ENCODE measurements at places on chromosomes 7 and 10.

DNA sequence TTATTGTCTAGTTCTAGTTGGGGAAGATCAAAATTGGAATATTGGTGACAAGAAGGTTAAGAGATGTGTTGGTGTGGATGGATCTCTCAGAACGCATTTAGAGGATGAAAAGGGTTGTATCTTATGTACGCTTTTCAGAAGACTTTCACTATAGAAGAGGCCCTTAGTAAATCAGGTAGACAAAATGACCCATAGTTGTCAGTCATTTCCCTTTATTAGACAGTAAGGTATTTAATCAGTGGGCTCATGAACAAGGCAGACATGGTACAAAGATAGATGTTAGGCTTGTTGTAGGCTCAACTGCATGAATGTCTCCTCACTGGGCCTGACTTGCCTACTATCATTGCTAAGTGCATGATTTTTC, 359.2 kb downstream of the PHF14 start:
- no peak for DNase-seq

- DNase-seq = no peak
These were observed at the start of gene CAV1 for GRCh38 chr7:116524609-116525297. CAV1 (plus strand) TSS chr7:116525036; CDS start chr7:116525063, 27 bp downstream.

- DNase-seq = no peak
These were observed 834 bp downstream of the TAC1 start for GRCh38 chr7:97732565-97733275.

- no peak for DNase-seq
These were observed 151.0 kb upstream of the FRMD4A start for GRCh38 chr10:14481752-14482151.

GRCh38 chr7:122064971-122065370, 79.1 kb downstream of the AASS start:
- DNase-seq = no peak

DNA sequence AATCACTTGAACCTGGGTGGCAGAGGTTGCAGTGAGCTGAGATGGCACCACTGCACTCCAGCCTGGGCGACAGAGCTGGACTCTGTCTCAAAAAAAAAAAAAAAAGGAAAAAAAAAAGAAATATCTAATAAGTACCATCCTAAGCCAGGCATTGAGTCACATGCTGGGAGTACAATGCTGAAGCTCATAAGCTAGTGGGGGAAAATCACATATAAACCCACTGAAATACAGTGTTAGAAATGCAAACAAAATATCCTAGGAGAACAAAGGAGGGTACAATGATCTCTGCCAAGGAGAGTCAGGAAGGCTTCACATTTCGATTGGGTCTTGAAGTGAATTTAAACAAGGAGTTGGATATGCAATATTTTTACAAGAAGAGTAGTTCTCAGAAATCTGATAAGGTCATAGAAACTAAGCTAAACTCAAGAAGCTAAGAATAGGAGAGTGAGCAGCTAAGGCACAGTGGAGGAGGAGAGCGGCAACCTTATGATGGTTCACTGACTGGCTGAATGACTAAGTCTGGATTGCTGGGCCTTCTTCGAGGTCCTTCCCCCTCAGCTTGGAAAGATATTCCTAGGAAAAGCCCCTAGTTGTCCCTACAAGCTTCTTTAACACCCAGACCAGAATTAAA, 115.5 kb downstream of the PHTF2 start:
- DNase-seq = no peak

DNA sequence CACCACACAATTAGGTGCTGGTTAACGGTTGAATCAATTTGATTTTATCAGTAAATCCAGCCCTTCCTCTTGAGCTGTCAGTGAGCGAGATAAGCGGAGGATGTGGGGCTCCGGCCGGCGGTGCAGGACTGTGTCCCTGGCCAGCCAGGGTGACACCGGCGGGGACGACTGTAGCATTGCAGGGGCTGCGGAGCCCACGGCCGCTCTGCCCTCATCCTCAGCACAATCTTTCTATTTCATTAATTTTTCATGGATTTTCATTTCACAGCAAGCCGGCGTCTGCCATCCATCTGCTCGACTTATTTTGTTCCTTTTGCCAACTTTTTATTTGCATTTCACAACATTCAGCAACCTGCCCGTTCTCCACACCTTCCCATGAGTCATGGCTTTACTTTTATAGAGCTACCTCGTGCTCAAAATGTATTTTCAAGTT, 4.7 kb downstream of the ADARB2 start:
- no peak for DNase-seq

- DNase-seq = peak; percentile 70
These were observed 3.8 kb upstream of the ANTXRL start for GRCh38 chr10:46282842-46283574.

DNA sequence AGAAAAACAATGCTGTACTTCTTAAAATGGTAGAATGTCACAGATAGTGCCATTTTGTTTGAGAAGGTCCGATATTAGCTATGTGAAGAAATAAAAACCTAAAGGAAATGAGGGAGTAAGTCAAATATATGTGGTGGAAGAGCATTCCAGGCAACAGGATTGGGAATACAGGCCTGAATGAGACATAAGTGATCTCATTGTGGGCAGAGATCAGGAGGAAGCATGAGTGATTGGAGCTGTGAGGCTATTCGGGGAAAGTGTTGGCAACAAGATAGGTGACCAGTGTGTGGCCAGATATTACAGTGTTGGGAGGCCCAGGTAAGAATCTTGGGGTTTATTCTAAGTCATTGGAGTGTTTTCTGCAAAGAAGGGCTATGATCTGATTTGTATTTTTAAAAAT, 41.3 kb upstream of the AGMO start:
- no peak for DNase-seq

DNA sequence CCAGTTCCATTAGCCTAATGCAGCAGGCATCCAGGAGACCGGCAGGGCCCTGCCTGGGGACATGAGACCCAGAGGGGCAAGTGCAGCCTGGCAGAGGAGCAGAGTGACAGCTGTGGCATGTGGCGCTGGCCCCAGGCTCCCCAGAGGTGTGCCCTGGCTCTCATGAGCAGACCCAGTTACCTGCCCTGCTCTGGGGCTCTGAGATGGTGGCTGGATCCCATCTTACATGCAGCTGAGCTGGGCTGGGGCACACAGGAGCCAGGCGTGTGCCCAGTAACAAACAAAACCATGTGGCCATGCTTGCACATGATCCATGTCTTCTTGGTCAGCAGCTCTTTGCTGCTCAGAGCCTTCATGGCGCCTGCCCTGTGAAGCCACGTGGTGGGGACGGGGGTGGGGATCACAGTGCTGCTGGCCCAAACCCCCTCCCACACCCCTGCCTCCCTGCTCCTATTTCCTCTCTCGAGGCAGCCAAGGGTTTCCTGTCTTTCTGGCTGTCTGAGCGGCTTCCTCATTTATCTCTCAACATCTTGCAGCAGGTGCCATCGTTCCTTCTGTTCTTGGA, 40.3 kb upstream of the GTF2I start:
- peak; percentile 74 for DNase-seq

DNA sequence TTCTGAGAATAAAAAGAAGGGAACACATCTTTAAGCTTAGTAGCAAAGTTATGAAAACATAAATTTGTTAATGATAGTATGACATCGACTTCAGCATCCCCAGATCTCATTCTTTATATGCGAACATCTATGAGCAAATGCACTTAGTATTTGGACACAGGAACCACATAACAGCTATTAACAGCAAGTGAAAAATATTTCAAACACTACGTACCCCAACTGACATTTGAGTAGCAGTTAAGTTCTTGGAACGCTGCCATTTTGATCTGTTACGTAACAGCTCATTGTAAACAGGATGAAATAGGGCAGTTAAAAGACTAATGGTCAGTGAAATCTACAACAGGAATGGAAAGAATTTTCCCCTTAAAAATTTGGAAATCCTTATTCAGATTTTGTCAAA, 428.9 kb downstream of the TNS3 start:
- peak; percentile 6 for DNase-seq

- no peak for DNase-seq
These were observed 106.4 kb downstream of the DNAJB6 start for GRCh38 chr7:157442993-157443831.

GRCh38 chr10:93589648-93590562, 11.1 kb downstream of the RBP4 start:
- no peak for DNase-seq

DNA sequence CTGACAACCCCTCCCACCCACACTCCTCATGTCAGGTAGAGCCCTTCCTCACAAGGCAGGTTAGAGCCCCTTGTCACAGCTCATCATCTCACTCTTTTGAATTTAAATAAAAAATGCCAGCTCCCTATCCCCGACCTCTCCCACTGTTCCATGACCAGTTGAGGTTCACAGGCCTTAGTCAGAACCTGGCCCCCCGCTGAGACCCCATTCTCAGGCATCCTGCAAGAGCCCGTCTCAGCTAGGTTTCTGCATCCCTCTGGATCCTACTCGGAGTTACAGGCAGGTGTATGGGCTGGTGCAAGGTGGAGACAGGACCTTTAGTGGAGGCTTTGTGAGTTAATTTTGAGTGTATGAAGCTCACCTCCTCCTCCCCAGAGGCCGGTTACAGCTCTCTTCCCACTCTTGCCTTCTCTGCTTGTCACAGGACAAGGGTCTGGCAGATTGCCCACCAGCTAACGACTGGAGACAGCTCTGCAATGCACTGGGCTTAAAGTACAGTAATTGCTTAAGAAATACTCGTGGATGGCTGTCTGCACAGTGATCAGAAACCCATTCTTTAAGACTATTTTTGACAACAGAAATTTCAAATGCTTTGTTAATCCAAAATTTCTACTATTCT, 394.9 kb upstream of the DPP6 start:
- no peak for DNase-seq

DNA sequence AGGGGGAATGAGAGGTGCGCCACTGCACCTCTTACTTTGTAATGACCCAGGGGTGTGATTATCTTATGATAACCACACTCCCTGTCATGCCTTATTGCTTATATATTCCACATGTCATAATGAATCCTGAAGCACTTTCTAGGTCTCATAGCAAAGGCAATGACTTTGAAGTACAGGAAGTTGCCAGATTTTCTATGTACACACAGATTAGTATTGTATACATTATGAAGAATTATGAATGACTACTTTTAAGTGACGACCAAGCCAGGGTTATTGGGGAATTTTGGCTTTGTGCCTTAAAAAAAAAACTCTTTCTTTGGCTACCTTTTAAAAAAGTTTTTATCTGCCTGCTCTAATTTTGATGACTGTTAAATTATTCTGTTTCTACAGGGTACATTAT, 269.6 kb downstream of the MDFIC start:
- DNase-seq = no peak

- no peak for DNase-seq
These were observed 30.1 kb downstream of the NUDCD3 start for GRCh38 chr7:44460325-44460724.

DNA sequence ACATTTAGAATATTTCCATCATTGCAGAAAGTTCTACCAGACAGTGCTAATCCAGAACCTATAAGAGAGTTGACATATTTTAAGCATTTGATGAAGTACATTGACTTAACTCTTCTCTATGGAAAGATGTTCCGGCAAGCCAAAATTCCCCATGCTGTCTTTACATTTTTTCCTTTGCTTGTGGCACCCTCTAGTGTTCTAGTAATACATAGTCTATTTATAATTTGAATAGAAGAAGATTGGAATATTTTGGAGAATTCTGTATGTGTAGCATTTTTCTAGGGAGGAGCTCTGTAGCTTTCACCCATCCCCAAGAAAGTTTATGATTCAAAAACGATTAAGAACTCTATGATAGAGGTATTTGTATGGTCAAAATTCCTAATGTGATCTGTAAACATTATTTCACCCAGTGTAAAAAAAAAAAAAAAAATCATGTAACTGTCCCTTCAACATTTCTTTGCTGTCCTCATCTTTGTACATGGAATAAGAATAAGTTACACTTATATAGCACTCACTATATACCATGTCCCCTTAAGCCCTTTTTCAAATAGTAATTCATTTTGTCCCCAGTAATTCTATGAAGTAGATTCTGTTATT, 33.2 kb downstream of the NRF1 start:
- peak; percentile 54 for DNase-seq

- peak; percentile 4 for DNase-seq
These were observed 90.9 kb upstream of the MKI67 start for GRCh38 chr10:128217136-128217535.

DNA sequence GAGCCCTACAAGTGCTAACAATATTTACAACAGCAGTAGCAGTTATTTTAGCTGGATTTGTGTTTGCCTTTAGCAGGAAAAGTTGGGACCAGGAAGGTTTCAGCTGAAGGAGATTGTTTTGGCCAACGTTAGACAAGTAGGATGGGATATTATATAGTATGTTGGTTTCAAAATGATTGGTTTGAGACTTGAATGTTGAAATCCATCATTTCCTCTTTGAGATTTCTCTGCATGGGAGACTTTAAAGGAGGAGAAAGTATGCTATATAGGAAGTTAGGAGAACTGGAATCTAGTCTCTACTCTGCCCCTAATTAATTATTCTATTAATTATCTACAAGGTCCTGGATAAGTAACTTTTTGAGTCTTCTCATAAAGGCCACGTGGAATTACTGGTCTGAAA, 263.8 kb downstream of the PTEN start:
- peak; percentile 77 for DNase-seq

GRCh38 chr7:81333536-81333935, 414.7 kb upstream of the SEMA3C start:
- DNase-seq = no peak

DNA sequence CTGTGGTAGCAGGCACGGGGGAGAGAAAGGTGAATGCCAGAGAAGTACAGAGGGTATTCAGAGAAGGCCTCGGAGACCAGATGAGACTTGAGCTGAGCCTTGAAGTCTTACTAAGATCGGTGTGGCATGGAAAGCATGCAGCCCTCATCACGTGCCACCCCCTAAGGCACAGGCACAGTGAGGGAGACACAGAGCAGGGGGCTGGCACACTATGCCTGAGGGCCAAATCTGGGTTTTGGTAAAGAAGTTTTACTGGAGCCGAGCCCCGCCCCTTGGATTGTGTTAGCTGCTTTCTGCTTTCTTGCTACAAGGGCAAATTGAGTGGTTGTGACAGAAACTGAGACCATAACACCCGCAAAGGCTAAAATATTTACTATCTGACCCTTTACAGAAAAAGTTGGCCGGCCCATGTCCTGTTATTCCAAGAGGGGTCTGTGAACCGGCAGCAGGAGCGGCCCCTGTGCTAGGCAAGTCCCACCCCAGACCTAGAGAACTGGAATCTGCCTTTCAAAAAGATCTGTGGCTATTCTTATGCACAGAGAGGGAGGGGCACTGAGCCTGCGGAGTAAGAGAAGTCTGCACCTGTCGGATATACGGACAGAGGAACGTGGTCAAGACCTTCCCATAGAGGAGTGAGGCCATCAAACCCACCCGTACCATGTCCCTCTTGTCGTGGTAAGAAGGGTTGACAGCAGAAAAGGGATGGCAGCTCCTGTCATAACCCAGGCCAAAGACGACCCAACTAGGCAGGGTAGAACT, 109.3 kb upstream of the RHEB start:
- DNase-seq = no peak

DNA sequence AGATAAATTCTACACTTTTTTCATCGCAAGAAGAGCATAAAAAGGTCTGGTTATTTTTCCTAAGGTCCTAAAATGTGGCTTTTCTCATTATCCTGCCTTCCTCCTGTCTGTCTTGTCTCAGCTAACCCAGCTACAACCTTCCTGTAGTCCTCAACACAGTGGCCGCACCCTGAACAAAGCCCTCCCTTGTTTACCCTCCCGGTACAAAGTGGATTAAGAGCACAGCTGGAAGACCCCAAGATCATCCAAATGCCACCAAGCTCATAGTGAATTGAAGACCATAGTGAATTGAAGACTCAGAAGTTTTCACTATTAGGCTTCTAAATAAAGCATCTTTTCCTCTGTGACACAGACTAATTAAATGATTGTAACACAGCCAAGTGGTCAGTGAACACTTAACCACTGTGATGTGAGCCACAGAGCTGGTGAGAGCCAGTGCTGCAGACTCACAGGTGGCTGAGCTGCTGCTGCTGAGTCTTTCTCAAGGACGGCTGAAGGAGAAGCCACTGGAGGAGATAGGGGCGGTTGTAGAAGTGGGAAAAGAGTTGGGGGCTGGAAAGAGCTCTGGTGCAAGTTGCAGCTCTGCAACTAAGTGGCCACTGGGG, 123.6 kb downstream of the ATXN7L1 start:
- no peak for DNase-seq
